Right atrium auricular region (tissue), 2 donors: ENCODE measurements at places on chromosomes 13 and 19. TPM values are rescaled to one million over a fixed set of nuclear protein-coding genes. Genes with fewer than 3 reads are reported as not detected.

Gene PEG3
- total RNA-seq, result 8.3 TPM

Gene NLRP7
- not detected for total RNA-seq

GRCh38 chr13:21076253-21076652, 14.9 kb upstream of the LATS2 start:
- DNase-seq, result no peak

Gene COX6B1
- total RNA-seq, result 1,397 TPM

DNA sequence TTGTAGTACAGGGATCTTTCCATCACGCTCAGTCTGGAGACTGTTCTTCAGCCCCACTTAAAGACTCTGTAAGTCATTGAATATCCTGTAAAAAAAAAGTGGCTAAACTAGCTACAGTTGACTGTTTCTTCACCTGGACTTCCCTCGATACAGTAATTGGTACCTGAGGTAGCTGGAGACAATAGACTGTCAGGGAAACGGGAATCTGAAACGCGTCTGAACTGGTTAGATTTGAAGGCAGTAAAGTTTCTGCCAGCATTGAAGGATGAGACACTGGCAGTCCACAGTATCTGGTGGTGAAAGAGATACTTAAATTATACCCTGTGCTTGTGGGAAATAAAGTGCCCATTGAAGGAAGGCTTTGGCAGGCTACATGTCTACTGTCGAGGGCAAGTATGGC, 550.5 kb downstream of the IRS2 start:
- DNase-seq, result no peak
